ENCODE measurements at places on chromosomes 7 and 10.

DNA sequence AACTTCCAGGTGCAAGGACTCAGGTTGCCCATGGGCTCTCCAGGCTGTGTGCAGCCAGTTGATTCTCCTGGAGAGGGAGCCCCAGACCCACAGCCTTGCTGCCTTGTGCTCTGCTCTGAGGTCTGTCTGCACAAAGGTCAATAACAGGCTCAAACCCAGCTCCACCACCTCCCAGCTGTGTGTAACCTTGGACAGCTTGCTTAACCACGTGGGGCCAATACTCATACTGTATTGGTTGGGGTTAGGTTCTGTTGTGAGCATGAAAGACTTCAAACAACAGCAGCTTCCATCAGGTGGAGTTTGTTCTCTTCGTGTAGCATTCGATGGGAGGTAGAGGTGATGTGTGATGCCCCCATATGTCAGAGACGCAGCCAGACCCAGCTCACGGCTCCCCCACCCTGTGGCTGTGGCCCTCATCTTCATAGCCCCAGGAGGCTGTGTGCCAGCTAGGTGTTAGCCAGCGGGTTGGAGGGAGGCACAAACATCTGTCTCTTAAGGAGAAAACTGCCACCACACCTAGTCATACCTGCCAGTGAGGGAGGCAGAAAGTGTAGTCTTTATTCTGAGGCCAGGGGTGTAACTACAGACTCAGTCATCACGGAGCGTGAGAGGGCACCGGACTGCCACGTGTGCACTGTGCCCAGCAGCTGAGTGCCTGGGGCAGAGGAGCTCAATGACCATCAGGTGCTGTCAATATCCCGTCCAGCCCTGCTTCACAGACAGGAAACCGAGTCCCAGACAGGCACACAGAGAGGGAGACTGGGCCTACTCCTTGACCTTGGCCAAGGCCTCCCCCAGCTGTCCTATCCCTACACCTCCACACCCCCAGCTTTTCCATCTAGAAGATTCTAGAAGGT, 8.1 kb upstream of the POLD2 start:
- DNase-seq = no peak

DNA sequence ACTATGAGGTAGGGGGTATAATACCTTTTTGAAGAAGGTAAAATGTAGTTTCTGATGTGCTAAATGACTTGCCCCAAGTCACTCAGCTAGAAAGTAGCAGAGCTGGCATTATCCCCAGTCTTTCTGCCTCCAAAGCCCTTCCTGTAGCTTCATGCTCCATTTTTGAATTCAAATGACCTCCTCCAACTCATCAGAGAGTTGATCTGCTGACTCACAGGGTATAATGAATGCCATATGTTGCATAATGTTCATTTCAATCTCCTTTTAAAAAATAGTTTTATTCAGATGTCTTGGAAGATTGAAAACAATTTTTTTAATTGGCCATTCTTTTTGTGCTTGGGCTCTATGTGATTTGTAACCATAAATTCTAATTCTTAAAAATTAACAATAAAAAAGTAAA, 272.8 kb upstream of the IMMP2L start:
- peak; percentile 43 for DNase-seq

- no peak for DNase-seq
Observed at GRCh38 chr10:71193516-71193915, 18.9 kb upstream of the UNC5B start.

DNA sequence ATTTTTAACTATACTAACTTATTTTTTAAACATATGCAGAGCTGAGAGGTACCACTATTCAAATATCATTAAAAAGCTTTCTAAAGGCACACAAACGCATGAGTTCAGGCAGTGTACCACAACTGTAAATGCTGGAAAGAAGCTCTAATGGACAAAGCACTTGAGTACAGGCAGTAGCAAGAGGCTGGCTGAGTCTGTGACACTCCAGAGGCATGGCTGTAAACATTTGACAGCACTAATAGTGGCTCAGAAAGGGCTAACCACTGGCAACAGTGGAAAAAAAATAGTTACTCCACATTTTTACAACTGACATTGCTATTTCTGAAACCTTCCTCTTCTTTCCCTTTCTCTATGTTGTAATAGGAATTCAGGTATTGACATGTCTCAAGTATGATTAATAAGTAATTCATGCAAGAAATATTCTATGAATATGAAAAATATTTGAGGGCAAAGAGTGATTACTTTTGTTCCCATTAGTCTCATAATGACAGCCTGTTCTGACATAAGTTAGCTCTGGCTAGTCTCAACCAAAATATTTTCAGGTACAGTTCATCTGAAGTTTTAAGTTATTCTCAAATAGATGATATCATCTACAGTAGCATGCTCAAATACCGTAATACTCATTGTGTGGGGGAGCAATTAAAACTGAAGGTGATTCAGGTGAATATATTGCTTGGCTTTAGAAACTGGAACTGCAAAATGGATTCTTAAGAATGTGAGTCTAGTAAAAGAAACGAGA, 324.0 kb upstream of the POT1 start:
- no peak for DNase-seq

DNA sequence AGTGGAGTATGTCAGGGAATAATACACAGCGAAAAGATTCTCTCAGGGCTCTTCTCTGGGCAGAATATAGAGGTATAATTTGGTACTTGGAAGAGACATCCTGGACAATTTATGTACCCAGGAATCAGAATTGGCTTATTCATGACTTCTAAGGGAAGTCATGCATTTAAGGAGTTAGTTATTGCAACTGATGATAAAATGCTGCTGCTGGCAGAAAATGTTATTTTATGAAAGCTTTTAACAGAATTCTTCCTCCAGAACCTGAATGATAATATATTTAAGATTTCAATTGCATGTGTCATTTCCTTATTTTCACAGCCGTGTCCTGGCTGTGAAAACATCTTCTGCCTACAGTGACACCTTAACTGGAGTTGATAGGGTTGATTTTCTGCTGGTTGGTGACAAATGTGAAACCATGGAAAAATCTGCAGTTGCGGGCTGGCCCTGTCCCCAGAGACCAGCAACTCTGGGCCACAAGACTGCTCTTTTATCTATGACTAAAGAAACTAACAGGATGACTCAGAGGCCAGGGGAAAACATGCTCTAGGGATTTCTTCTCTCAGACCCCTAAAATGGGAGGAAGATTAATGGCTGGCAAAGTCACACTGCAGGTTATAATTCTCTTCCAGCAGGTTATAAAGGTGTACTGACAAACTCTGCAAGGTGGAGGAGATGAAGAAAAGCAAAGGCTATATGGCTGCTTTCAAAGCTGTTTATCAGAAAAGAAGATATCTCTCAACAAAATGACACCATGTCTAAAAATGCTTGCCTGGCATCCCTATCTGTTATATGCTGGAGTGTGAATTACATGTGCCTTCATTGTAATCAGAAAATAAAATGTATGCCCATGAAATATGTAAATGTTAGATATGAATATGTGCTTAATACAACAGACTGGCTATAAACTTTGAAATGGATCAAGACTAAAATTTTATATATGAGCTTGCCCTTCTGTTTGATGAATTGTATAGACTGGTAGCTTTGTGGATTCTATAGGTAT, 12.1 kb upstream of the TRUB1 start:
- DNase-seq = peak; percentile 36

GRCh38 chr7:32507414-32507813, 12.1 kb downstream of the AVL9 start:
- DNase-seq = no peak

DNA sequence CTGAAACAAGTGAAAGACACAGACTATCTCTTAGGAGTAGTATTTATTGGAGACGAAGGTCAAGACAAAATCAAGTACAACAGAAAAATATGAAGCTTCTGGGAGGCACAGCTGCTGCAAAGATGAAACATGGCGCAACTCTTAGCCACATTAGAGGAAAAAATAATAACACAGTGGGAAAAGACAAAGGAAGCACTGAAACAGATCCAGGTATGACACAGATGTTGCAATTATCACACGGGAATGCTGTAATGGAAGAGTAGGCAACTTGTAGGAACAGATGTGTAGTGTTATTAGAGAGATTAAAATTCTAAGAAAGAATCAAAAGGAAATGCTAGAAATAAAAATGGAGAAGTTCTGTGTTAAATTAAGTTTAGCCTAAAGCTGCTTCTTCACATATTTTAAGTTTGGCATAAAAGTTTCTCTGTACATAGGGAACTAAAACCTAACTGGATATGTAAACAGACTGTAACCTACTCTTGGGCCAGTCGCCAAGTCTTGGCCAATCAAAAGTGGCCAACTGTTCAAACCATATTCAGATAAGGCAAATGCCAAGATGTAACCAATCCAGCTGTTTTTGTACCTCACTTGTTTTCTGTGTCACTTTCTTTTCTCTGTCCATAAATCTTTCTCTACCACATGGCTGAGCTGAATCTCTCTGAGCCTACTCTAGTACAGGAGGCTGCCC, 1132.0 kb upstream of the LRRTM3 start:
- DNase-seq = no peak

GRCh38 chr10:126013489-126014281, 117.3 kb downstream of the FANK1 start:
- DNase-seq = no peak

GRCh38 chr7:143367972-143368371, 5.5 kb upstream of the FAM131B start:
- no peak for DNase-seq

- DNase-seq = no peak
Observed at GRCh38 chr10:133335246-133336117, 1.2 kb downstream of the CALY start.

GRCh38 chr7:70585071-70585470, 546.9 kb upstream of the GALNT17 start:
- DNase-seq = no peak

DNA sequence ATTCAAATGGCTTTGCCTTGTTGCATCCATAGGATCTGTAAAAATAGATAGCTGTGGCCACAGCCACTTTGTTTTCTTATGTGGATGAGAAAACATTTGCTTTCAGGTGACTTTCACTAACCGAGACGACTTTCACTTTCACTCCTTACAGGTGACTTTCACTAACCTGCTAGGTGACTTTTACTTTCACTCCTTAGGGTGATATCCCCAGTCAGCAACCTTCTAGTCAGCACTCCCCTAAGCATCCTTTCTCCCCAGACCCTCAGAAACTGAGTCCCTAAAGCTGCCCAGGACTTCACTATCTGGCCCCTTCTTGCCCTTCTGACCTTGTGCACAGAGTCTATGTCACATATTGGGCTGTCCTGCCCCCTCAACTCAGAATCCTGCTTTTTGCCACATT, 177.5 kb downstream of the RELN start:
- DNase-seq = no peak

GRCh38 chr10:79055892-79056291, 12.9 kb upstream of the ZMIZ1 start:
- DNase-seq = no peak

DNA sequence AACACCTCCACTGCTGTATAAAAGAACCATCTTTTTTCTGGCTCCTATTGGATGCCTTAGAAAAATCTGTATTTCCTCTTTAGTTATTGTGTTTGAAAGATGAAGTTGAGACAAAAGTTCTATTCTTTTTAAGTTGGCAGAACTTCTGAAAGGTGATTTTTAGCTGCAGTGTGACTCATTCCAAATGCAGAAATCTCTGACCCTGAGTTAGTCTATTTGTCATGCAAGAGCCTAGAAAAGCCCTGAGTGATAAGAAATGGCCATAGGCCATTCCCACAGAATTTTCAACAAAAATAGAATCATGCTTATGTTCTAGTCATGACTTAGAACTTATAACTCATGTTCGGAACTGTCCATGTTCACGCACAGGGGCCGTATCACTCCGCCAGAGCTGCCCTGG, 89.1 kb downstream of the EGFR start:
- DNase-seq = no peak

GRCh38 chr10:72087969-72088888, at the start of gene SPOCK2:
SPOCK2 (minus strand) TSS chr10:72088551; CDS start chr10:72088328, 223 bp downstream.
- DNase-seq = no peak

GRCh38 chr7:117086788-117087187, 133.5 kb downstream of the ST7 start:
- DNase-seq = no peak

GRCh38 chr7:71491336-71491735, 359.4 kb downstream of the GALNT17 start:
- no peak for DNase-seq

DNA sequence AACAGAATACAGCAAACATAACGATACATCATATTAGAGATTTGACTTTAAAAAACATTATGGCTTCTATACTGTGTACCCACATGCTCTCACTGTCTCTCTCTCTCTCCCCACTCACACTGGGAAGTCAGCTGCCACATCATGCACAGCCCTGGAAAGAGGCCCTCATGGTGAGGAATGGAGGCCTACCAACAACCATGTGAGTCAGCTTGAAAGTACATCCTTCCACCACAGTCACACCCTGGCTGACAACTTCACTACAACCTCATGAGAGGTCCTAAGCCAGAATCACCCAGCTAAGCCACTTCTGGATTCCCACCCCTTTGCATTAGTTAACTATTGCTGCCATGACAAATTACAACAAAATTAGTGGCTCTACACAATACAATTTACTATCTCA, 23.3 kb upstream of the GPR22 start:
- no peak for DNase-seq

DNA sequence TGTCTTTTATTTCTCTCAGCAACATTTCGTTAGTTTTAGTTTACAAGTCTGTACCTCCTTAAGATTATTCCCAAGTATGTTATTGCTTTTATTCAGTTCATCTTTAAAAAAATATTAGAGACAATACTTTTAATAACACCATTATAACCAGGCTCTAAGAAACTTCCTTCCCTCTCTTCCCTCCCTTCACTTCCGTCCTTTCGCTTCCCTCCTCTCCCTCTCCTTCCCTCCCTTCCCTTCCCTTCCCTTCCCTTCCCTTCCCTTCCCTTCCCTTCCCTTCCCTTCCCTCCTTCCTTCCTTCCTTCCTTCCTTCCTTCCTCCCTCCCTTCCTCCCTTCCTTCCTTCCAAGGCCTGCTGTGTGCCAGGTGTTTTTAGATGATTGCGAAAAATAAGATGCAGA, 58.1 kb downstream of the DOCK1 start:
- no peak for DNase-seq

- DNase-seq = no peak
Observed at GRCh38 chr10:66940965-66941364, 15.1 kb downstream of the LRRTM3 start.

- DNase-seq = no peak
Observed at GRCh38 chr10:133336577-133337369, at the start of gene CALY. CALY (minus strand) TSS chr10:133336896; CDS start chr10:133328989, 7,907 bp downstream.

- DNase-seq = no peak
Observed at GRCh38 chr10:43055991-43056567, 20.8 kb upstream of the RET start.

DNA sequence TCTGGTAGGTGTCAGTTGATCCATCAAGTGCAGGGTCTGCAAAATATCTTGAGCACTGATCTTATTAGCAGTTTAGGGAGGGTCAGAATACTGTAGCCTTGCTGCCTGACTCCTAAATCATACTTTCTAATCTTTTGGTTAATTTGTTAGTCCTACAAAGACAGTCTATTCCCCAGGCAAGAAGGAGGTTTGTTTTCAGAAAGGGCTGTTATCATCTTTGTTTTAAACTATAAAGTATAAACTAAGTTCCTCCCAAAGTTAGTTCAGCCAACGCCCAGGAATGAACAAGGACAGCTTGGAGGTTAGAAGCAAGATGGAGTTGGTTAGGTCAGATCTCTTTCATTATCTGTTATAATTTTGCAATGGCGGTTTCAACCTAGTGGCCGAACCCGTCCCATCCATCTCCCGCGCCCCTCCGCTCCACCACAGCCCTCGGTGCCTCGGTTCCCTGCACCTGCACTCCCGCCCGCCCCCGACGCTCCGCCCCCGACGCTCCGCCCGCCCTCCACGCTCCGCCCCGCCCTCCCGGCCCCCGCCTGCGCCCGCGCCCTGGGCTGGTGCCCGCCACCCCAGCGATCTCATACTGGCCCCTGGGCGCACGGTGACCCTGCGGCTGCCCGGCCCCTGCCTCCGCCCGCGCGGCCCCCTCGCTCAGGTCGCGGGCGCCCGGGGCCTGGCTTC, at the start of gene ADCK2:
Gene ADCK2, plus strand, starts transcription at position 564 of the 681 bp plus-strand sequence. CDS start 386 bp downstream, outside the sequence.
- no peak for DNase-seq

All from pulmonary artery endothelial cell (primary cell).